ENCODE measurements at places on chromosomes 1 and 21.

- DNase-seq, result no peak
Measured at GRCh38 chr1:156070548-156070947, 9.6 kb downstream of the RAB25 start.

- DNase-seq, result no peak
Measured at GRCh38 chr1:29213055-29213454, 17.7 kb downstream of the MECR start.

- no peak for DNase-seq
Measured at GRCh38 chr1:48853006-48853405, 76.3 kb upstream of the BEND5 start.

DNA sequence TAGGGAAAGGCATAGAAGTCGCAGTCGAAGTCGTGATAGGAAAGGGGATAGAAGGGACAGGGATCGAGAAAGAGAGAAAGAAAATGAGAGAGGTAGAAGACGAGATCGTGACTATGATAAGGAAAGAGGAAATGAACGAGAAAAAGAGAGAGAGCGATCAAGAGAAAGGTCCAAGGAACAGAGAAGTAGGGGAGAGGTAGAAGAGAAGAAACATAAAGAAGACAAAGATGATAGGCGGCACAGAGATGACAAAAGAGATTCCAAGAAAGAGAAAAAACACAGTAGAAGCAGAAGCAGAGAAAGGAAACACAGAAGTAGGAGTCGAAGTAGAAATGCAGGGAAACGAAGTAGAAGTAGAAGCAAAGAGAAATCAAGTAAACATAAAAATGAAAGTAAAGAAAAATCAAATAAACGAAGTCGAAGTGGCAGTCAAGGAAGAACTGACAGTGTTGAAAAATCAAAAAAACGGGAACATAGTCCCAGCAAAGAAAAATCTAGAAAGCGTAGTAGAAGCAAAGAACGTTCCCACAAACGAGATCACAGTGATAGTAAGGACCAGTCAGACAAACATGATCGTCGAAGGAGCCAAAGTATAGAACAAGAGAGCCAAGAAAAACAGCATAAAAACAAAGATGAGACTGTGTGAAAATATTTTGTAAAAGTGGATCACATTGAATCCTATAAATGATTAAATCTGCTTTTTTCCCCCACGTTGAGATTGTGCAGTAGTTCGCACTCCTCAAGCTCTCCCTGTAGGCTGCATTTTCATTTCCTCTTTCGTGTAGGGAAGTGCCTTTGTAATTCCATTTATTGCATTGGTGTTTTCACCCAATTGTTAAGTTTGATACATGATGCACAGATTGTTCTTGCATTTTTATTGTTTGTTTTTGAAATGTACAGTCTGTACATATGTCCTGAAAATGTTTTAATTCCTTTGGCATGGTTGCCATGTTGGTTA is 7.5 kb downstream of the PRPF38B start:
- no peak for DNase-seq

DNA sequence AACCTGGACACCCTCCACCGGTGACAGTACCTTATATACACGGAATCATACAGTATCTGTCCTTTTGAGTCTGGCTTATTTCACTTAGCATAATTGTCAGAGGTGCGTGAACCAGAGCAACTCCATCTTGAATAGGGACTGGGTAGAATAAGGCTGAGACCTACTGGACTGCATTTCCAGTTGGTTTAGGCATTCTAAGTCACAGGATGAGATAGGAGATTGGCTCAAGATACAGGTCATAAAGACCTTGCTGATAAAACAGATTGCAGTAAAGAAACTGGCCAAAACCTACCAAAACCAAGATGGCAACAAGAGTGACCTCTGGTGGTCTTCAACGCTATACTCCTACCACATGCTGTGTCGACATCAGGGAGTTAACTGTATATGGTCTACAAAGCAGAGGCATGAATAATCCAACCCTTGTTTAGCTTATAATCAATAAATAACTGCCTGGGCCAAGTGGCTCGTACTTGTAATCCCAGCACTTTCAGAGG is 1.4 kb upstream of the FDPS start:
- DNase-seq, result no peak

DNA sequence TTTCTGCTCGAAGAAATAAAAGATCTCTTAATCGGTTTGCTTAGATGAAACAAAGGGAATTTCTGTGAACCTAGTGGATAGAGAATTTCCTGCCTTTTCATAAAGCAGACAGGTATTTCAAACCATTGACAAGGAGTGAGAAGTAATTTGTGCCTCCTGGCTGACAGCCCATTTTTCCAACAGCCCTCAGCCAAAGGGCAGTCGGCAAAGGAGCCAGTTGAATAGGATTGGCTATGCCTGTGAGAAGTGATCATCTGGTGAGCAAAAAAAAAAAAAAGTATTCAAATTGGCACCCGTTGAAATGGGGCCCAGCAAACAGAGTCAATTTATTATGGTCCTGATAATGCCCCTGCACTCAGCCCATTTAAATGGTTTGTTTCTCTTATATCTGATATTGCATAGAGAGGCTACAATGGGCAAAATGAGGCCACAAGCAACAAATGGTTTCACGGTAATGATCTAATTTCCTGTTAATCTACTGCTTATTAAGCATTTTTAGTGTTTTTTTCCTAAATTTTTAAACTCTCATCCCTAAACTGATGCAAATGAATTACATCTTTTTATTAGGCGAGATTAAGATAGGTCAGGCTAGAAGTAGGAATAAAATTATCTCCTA is 477.5 kb downstream of the NUF2 start:
- no peak for DNase-seq

DNA sequence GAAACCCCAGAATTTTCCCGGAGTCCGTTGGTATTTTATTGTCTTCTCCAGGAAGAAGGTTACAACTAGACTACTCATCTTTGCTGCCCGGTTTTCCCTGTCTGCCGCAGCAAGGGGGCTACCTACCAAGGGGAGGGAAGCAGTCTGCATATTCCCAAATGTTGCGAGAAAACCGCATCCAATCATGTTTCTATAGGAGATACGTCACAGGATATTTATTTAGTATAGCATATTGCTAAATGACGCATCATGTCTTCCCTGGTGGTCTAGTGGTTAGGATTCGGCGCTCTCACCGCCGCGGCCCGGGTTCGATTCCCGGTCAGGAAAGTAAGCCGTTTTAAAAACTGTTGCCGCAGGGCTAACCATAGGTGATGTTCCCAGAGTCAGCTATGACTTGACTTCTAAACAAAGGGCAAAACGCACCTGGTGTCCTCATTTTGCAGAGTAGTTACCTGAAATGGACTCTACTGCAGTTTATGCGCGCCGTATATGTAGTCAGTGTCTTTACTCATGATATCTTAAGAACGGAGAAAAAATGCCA is 15.2 kb upstream of the ZNF692 start:
- peak; percentile 80 for DNase-seq

DNA sequence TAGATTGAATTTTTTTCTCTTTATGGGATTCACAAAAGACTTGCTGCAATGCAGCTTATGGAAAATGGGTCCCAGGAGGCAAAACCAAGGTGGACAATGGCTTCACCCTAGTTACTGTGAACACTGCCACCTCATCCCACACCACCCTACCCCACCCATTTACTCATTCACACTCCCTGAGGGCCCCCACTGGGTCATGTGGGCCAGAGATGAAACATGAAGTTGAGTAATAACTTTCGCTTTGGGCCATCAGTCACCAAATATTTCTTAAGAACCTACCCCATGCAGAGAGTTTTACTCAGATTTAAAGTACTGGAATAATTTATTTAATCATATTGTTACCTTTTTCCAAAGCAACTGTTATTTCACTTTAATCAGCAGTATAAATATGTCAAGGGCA is 191.8 kb downstream of the TPR start:
- peak; percentile 13 for DNase-seq

DNA sequence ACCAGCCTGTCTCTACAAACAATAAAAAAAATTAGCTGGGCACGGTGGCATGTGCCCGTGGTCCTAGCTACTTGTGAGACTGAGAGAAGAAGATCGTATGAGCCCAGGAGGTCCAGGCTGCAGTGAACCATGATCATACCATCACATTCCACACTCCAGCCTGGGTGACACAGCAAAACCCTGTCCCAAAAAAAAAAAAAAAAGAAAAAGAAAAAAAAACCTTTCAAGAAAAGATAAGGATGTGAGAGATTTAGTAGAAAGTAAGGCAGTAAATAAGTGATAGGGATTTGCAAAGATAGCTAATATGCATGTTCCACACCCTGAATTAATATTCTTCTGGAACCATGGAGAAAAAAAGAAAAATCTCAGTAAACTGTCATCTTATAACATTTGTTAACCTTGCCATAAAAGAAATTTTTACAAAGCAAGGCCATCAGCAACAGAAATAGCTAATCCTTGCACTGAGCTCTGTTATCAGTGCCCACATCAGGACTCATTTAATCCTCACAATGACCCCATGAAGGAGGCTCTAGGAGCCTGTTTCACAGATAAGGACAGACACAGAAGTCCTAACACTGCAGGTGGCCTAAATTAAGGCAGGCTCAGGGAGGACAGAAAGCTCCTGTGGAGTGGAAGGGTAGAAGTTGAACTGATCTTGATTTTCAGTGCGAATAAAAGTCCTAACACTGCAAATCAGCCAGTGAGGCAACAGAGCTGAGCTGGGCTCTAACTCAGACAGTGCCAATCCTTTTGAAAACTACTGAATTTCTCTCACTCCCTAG is 7.6 kb downstream of the GNB1 start:
- DNase-seq, result no peak

DNA sequence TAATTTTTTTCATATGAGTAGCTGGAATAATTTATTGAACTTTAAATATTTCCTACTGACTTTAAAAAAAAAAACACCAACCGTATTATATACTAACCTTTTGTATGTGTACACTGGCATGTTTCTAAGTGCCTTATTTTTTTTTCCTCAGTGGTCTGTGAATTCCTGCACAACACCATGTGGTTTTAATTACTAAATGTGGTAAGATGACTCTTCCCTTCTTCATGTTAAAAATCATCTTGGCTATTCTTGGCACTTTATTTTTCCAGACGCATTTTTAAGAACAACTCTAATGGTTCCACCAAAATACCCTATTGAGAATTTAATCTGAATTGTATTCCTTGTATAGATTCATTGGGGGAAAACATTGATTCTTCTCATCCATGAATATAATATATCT is 28.4 kb downstream of the PPP2R5A start:
- no peak for DNase-seq

DNA sequence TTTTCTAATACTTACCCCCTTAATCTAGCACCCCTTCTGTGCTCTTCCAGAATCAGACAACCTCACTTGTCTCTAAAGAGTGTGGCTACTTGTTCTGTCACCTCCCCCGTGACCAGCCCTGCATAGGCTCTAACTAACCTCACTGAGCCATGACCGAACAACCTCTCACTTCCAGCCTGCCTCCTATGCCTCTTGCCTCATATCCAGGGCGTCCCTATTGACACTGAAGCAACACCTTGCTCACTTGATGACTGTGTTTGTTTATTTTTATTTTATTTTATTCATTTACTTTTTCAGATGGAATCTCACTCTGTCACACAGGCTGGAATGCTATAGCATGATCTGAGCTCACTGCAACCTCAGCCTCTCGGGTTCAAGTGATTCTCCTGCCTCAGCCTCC is 235.1 kb upstream of the B3GALT2 start:
- DNase-seq, result no peak

- no peak for DNase-seq
Measured at GRCh38 chr1:92372164-92372563, 73.3 kb downstream of the RPAP2 start.

- DNase-seq, result no peak
Measured at GRCh38 chr1:93702111-93702827, 20.6 kb upstream of the BCAR3 start.

GRCh38 chr1:23864801-23865542 is 3.1 kb downstream of the FUCA1 start:
- DNase-seq, result no peak

- DNase-seq, result no peak
Measured at GRCh38 chr1:181134543-181135436, 46.3 kb downstream of the IER5 start.

- no peak for DNase-seq
Measured at GRCh38 chr1:215625949-215626348, 58.8 kb downstream of the KCTD3 start.

- no peak for DNase-seq
Measured at GRCh38 chr1:233916706-233917105, 12.2 kb downstream of the SLC35F3 start.

- no peak for DNase-seq
Measured at GRCh38 chr1:3948344-3948743, 48.3 kb upstream of the C1orf174 start.

DNA sequence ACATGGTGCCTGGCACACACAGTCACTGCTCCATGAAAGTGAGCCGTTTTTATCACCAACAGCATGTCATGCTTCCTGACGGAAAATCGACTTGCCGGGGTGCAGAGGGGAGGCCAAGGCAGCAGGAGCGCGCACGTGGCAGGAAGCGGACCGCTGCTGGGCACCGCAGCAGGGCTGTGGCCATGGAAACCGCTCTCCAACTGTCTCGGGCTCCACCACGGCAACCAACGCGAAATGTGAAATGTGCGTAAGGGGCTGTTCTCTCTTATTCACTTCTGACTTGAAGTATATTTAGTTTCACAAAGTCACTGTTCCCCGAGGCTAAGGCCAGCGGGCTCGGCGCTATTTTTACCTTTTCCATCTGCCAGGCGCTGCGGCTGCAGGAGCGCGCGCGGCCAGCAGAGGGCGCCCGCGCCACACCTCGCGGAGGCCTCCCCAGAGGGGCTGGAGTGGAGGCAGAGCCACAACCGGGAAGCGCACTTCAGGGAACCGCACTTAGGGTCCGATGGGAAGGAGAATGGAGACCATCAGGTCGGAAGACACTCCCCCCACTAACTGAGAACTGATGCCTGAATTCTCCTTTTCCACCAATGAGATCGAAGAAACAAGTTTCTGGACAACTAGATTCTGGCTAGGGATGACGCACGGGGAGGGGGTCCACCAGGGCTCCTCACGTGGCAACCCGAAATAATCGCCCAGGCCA is 19.7 kb downstream of the RCC2 start:
- peak; percentile 68 for DNase-seq

DNA sequence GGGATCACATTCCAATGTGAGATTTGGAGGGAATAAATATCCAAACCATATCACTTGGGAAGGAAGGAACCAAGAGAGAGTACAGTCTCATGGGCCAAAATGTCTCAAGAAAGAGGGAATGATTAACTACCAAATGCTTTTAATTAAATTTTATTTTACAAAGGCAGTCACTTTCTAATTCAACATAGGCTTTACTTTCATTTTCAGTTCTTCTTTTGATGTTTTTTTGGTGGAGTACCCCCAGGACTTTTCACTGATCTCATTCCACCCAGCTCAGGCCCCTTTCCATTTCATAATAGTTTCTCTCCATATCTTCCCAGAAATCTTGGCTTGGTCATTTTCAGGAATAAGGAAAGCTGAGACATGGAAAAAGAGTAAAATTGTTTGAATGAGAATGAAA is 5.1 kb upstream of the SLAMF7 start:
- no peak for DNase-seq

- no peak for DNase-seq
Measured at GRCh38 chr1:47637111-47637685, 199.4 kb downstream of the FOXD2 start.

GRCh38 chr21:45295576-45296365 is 8.1 kb upstream of the POFUT2 start:
- DNase-seq, result no peak

GRCh38 chr1:235057385-235058306 is 71.0 kb downstream of the TOMM20 start:
- DNase-seq, result no peak

GRCh38 chr1:211715971-211716370 is 40.5 kb upstream of the NEK2 start:
- no peak for DNase-seq

Measured in activated naive CD4-positive, alpha-beta T cell treated with anti-CD3 and anti-CD28 coated beads, Interleukin-2, amount 50 U/mL, for 16 hours (primary cell).